ENCODE measurements at places on chromosomes 6 and 20.

DNA sequence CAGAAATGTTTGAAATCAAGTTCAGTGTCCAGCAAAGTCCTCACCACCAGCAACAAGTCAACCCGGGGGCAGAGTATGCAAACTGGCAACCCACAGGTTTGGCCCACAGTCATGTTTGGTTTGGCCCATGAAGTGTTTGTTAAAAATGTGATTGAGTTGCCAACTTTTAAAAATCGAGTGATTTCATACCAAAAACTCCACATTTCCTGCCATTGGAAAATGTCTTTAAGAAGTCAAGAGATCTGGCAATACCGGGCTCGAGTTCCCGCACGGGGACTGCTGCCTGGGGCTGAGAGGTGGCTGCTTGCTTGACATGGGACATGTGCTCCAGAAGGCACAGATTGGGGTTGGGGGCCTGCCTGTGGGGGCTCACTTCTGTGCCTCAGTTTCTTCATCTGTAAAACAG is 36.1 kb downstream of the PREX1 start:
- no peak for DNase-seq

DNA sequence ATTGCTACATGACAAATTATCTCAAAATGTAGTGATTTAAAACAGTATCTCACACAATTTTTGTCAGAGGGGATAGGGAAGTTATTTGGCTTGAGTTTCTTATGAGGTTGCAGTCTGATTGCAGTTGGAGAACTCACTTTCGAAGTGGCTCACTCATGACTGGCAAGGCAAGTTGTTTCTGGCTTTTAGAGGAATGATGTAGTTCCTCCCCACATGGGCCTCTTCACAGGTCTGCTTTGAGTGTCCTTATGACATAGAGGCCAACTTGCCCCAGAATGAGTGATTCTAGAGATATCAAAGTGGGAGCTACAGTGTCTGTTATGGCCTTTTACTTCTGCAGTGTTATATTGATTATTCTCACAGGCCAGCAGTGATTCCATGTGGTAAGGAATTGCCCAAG is 6.1 kb downstream of the DOP1A start:
- DNase-seq, result no peak

DNA sequence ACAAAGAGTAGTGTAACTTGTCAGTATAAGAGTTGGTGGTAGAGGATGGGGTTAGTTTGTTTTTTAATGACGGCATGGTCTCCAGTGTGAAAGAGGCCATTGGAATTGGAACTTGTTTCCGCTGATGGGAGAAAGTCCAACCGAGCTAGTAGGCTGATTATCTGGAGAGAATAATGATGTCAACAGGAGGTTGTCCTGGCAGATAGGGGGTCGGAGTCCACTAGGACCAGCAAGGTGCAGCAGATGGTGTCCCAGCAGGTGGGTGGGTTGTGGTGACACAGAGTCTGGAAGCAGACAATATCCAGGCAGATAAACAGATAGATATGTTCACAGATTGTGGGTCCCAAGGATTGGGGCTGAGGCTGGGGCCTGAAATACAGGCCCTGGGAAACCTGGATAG is 35.1 kb downstream of the PKIB start:
- no peak for DNase-seq

DNA sequence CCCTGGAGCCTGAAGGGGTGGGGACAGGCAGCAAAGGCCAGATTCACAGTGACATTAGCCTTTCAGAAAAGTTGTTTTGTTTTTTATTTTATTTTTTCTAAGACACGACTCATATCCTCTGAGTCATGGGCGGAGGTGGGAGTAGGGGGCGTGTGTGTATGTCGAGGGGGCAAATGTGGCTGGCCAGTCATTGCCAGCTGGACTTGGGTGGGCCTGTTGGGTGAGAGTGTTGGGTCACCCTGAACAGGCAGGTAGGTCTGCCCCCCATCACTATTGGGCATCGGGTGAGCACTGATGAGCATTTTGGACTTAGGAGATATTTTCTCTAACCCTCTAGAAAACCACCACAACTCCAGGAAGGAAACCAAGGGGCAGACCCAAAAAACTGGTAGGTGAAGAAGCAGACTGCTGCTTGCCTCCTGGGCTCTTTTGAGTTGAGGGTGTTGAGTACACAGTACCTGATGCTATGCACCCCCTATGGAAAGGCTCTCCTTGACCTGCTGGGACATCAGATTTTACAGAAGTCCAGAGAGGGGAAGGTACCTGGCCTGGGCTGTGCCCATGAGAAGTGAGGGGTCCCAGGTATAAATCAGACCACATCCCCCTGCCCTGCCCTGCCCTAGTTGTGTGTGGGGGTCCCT is 5.6 kb downstream of the SMIM29 start:
- DNase-seq, result no peak

- DNase-seq, result peak; percentile 17
Observed at GRCh38 chr20:15654208-15654649, 919.0 kb downstream of the KIF16B start.

DNA sequence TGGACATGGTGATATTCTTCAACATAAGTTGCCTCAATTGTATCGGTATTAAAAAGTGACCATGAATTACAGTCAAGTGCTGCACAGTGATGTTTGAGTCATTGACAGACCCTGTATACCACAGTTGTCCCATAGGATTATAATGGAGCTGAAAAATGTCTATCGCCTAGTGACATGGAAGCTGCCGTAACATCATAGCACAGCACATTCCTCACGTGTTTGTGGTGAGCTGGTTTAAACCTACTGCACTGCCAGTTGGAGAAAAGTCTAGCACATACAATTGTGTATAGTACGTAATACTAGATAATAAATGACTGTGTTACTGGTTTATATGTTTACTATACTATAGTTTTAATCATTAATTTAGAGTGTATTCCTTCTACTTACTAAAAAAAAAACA is 150.2 kb downstream of the CDH26 start:
- no peak for DNase-seq

DNA sequence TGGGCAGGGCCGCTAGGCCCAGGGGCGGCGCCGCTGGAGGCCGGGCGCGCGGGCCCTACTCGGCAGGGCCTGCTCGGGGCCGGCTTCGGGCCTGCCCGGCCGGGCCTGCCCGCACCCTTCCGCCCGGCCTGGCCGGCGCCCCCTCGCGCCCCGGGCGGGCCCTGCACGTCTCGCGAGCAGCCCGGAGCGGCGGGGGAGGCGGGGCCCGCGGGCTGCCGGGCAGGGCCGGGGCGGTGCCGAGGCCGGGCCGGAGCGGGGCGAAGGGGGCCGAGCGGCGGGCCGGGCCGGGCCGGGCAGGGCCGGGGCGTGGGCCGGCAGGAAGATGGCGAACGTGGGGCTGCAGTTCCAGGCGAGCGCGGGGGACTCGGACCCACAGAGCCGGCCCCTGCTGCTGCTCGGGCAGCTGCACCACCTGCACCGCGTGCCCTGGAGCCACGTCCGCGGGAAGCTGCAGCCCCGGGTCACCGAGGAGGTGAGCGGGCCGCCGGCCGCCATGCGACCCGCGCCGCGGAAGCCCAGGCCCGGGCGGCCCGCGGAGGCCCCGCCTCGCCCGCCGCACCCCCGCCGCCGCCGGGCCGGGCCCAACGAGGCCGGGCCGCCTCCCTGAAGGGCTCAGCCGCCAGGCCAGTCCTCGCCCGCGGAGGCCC is at the start of gene NPEPL1:
Gene NPEPL1 (plus strand): TSS at position 222 of the 647 bp plus-strand sequence. CDS start 101 bp downstream, at position 323.
- DNase-seq, result peak; percentile 20

DNA sequence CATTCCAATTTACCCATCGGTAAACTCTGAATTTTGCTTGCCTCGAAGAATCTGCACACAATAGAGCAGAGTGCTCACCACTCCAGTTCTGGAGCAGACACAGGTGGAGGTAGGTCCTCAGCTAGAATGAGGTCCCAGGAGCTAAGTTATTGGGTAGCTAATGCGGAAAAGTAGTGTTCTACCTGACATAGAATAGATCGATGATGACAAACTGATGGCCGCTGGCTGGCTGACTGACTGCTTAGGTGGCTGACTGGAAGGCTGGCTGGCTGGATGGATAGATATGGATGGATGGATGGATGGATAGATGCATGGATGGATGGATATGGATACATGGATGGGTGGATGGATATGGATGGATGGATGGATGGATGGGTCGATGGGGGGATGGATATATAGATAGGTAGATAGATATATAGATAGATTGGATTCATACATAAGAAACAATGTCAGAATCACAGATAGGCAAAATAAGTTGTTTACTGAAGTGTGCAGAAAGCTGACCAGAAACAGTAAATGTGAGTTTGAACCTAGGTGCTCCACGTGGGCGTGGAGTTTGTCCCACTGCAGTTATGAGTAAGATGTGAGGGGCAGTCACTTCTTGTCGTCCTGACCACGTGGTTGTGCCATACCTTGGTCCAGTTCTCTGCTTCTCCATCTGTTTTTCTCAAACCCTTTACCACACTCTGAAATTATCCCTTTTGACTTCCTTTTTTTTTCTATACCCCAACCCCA is 62.1 kb downstream of the TBXT start:
- DNase-seq, result no peak

DNA sequence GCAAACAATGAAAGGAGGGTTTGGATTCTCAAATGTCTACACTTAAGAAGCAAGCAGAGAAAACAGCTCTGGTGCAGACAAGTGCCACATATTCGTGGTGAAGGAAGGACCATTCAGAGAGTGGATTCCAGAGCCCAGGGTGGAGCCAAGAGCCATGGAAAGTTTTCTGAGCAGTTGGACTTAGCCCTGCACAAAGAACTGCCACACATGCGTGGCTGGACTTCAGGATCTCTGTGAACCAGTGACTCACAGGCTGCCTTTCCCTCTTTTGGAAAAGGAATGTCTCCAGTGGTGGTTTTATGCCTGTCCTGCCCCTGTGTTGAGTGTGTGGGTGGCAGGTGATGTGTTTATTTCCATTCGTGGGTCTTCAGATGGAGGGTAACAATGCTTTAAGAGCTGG is 489.5 kb downstream of the CDH26 start:
- DNase-seq, result no peak

DNA sequence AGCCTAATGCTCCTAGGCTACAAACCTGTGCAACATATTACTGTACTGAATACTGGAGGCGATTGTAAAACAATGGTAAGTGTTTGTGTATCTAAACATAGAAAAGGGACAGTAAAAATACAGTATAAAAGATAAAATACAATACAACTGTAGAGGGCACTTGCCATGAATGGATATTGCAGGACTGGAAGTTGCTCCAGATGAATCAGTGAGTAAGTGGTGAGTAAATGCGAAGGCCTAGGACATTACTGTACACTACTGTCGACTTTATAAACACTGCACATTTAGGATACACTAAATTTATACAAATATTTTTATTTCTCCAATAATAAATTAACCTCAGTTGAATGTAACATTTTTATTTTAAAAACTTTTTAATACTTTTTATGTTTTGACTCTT is 485.0 kb downstream of the MMUT start:
- no peak for DNase-seq

- no peak for DNase-seq
Observed at GRCh38 chr6:145668844-145669243, 66.5 kb downstream of the EPM2A start.

- DNase-seq, result no peak
Observed at GRCh38 chr20:50826121-50826520, 31.3 kb downstream of the BCAS4 start.

DNA sequence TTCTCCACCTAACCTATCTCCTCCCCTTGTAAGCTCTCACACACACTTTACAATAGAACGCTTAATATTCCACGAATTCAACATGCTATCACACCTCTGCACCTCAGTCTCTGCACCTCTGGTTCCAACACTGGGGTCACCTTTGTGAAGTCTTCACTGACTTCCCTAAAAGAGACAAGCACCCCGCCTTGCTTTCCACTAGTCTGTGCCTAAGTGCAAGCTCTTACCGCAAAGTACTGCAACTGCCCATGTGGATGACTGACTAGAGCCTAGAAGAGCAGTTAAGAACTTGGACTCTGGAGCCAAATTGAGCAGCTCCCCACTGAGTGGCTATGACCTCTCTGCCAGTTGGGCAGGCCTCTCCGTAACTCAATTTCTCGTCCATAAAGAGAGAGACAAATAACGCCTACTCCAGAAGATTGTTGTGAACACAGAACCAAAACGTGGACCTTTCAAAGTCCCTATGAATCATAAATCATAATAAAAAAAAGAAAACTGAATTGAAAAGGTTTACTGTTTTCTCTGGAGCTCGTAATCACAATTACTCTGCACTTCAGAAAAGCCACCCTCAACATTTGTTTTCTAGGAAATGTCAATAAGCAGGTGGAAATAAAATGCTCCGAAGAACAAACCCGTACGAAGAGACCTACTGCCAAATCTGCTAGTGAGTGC is 1.2 kb downstream of the IFNGR1 start:
- no peak for DNase-seq

GRCh38 chr6:41824571-41825569 is 37.4 kb downstream of the TOMM6 start:
- DNase-seq, result no peak

DNA sequence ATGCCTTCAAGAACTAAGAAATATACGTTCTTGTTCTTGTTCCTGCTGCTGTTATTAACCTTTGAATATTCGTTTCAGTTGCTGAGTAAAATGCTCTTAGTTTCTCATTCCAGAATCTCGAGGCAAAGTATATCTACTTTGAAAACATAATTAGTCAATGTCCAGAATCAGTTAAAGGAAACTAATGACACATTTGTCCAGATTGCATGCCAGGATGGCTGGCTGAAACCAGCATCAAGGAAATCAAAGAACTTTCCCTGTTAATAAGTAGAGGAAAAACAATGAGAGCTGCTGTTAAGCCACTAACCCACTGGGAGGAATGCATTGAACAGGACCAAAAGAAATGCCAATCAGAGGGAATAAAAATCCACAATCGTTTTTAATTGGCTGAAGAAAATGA is 196.9 kb downstream of the ALDH8A1 start:
- no peak for DNase-seq

DNA sequence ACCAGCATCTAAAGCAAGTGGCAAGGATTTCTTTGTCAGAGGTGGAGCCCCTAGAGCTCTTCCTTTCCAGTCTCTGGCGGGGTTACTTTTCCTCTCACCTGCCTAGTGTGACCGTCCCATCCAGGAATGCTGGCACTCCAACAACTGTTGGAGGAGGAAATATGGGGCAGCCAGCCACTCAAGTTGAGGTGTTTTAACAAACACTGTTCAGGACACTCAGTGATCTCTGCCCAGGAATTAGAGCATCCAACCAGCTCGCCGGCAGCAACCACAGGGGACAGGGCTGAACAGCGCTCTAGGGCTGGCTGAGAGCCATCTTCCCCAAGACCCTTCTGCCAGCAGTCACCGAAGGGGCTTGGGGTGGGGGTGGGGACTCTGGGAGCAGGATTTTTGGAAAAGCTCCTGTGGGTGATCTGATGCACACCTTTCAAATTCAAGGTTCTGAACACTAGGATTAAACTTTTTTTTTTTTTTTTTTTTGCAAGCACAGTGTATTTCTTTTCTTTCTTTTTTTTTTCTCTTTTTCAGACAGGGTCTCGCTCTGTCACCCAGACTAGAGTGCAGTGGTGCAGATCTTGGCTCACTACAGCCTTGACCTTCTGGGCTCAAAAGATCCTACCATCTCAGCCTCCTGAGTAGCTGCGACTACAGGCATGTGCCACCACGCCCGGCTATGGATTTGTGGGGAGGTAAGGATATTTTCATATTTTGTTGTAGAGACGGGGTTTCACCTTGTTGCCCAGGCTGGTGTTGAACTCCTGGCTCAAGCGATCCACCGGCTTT is 28.4 kb upstream of the KCNK16 start:
- DNase-seq, result no peak

DNA sequence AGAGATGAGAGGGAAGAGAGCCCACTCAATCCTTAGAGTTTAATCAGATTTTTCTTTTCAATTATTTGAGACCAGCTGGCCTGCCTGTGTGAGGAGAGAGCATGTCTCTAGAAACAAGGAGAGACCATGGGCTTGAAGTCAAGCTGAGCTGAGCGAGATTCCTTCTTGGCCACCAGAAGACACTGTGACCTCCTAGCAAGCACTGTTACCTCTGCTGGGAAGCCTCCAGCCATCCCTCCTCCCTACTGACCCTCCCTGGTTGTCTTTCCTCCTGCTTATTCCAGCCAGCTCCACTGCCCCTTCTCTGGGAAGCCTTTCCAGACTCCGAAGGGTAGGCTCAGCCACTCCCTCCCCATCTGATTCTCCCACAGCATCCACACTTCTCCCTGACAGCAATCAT is 110.0 kb downstream of the SCML4 start:
- DNase-seq, result no peak
